Stimulated activated CD4-positive, alpha-beta T cell treated with anti-CD3 and anti-CD28 coated beads, Interleukin-12 subunit alpha, Interleukin-12 subunit beta, amount 100 ng/mL, for 48 hours (primary cell): ENCODE measurements at places on chromosomes 2 and 18.

- no peak for DNase-seq
Measured at GRCh38 chr2:235502336-235502735, 8.5 kb downstream of the AGAP1 start.

DNA sequence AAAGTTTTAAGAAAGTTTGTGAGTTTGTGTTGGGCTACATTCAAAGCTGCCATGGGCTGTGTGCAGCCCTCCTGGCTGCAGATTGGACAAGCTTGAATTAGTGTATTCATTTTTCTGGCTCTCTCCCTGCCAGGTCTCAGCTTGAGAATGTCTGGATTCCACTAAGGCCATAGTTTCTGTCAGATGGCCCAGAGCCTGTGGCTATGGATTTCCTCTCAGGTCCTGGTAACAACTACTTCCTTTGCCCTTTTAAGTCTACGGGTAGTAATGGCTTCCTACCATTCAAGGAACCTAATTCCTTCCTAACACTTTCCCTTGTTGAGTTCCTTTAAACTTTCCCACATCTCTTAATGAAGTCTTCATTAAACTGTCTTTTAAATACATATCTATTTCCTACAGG lies 24.3 kb upstream of the PSMD14 start:
- no peak for DNase-seq

DNA sequence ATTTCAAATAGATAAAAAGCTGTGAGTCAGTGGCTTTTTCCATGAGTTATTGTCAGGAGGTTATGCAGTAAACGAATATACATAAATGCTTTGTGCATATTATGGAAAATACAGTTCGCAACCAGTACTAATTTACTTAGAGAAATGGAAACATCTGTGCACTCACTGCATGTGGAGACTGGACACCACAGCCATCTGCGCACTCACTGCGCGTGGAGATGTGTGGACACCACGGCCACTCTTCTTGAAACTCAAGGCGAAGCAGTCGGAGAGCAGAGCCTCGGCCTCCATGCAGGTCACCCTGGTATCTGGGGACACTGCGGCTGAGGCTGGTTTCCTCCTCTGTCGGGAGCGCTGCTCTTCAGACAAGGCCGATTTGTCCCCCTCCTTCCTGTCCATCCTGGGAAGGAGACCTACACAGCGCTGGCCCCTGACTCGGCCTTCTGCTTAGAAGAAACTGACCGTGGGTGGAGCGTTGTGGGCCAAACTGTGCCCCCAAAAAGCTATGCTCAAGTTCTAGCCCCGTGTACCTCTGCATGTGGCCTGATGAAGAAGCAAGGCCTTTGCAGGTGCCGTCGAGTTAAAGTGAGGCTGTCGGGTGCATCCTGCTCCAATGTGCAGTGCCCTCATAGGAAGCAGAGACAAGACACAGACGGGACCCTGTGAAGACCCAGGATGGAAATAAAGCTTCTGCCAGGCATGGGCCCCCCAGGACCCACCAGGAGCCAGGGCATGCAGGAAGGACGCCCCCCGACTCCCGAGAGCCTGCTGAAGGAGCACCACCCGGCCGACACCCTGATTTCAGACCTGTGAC lies 88.0 kb downstream of the TPO start:
- no peak for DNase-seq

GRCh38 chr18:61574665-61575064 lies 241.4 kb downstream of the CDH20 start:
- DNase-seq: no peak

GRCh38 chr2:58865436-58865835 lies 624.3 kb upstream of the FANCL start:
- DNase-seq: no peak

DNA sequence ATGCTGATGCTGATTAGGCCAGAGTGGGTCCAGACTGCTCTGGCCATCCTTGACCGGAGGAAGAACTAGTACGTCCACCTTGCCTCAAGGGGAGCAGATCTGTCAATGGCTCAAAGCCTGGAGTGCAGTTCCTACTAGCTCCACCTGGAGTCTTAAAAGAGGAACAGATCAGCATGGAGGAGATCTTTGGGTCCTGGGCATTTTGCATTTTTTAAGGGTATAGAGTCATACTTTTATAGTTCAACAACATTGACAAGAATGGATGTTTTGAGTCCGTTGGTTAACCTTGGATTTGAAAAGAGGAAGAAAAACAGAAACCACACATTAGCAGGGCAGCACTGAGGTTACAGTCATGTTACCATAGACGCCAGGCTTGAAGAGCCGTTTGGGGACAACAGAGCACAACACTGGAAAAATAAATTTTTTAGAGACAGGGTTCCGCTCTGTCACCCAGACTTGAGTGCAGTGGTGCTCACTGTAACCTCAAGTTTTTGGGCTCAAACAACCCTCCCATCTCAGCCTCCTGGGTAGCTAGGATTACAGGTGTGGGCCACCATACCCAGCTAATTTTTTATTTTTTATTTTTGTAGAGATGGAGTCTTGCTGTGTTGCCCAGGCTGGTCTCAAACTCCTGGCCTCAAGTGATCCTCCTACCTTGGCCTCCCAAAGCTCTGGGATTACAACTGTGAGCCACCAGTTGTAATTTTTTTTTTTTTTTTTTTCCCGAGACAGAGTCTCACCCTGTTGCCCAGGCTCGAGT lies 78.5 kb downstream of the PRKCE start:
- no peak for DNase-seq

GRCh38 chr2:95063086-95063958 lies 37.8 kb downstream of the MAL start:
- DNase-seq: no peak

- no peak for DNase-seq
Measured at GRCh38 chr2:30675758-30676157, 131.5 kb downstream of the CAPN13 start.

GRCh38 chr2:163266772-163267171 lies 428.2 kb upstream of the KCNH7 start:
- DNase-seq: no peak

- DNase-seq: no peak
Measured at GRCh38 chr2:226977775-226978190, 141.9 kb downstream of the RHBDD1 start.

DNA sequence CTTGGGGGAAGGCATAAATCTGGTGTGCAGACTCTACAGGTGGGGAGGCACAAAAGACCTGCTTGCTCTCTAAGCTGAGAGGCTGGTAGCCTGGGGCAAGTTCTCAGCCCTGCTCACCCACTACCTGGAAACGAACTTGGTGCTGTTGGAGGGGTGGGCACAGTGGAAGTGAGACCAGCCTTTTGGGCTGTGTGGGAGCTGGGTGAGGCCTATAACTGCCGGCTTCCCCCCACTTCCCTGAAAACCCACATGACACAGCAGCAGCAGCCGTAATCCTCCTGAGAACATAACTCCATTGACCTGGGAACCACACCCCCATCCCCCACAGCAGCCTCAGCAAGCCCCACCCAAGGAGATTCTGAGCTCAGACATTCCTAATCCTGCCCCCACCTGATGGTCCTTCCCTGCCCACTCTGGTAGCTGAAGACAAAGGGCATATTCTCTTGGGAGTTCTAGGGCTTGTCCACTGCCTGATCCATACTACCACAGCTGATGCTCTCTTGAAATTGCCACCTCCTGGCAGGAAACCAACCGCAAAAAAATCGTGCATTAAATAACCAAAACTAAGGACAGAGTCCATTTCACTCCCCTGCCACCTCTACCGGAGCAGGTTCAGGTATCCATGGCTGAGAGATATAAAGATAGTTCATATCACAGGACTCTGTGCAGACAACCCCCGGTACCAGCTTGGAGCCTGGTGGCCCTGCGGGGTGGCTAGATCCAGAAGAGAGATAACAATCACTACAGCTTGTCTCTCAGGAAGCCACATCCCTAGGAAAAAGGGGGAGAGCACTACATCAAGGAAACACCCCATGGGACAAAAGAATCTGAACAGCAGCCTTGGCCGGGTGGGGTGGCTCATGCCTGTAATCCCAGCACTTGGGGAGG lies 178.1 kb downstream of the NDUFA10 start:
- no peak for DNase-seq

DNA sequence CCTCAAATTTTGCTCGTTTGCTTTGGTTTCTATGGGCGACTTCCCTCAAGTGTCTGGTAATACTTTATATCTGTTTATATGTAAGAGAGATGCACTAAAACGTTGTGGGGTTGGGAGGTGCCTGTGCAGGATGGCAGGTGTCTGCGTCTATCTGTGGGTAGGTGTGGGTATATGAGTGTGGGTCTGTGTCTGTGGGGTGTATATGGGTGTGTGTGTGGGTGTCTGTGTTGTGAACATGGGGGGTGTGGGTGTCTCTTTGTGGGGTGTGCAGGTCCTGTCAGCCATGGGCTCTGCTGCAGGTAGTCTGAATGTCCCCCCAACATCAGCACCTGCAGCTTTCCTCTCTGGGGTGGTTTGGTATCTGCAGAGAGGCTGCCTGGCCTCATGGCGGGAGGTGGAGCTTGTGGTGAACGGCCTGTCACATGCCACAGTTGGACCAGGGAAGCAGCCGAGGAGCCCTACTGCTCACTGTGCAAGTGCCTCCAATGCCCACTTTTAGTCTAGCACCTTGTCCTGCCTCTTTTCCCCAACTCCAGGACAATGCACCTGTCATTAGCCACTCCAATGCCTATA lies 90.3 kb downstream of the LPIN1 start:
- DNase-seq: no peak

- no peak for DNase-seq
Measured at GRCh38 chr2:174666845-174667244, 69.2 kb upstream of the WIPF1 start.
